ENCODE measurements at places on chromosomes 7 and 10.

DNA sequence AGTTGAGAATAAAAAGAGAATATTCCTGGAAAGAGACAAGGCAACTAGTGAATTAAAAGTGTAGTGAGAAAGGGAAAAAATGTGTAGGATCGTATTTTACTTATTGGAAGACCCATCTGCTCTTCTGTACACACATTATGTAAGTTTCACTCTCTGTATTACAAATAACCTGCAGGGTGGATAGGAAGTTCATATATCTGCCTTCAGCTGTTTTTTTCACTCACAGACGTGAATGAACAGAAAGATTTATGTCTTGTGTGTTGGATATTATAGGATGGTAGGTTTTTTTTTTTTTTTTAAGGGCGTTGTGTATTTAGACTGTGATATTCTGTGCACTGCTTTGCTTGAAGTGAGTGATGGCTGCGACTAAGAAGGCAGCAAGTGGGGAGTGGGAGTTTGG, 266.5 kb downstream of the AUTS2 start:
- DNase-seq = no peak

DNA sequence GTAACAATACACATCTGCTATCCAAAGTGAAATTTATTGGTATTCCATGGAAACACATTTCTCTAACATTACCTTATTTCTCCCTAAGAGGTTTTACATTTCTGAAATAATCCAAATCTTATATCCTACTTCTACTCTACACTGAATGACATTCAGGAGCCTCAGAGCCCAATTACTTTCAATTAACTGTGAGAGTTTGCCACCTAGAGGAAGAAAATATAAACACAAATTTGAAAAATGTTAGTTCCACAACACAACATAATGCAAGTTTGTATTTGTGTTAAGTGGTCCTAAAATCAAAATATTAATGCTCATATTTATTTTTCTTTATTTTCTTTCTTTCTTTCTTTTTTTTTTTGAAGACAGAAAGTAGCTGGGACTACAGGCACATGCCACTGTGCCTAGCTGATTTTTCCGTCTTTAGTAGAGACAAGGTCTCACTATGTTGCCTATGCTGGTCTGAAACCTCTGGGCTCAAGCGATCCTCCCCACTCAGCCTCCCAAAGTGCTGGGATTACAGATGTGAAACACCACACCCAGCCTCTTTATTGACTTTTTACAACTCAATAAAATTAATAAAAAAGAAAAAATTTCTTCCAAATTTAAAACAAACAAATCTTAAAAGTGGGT, 46.0 kb downstream of the ATAD1 start:
- DNase-seq = no peak

DNA sequence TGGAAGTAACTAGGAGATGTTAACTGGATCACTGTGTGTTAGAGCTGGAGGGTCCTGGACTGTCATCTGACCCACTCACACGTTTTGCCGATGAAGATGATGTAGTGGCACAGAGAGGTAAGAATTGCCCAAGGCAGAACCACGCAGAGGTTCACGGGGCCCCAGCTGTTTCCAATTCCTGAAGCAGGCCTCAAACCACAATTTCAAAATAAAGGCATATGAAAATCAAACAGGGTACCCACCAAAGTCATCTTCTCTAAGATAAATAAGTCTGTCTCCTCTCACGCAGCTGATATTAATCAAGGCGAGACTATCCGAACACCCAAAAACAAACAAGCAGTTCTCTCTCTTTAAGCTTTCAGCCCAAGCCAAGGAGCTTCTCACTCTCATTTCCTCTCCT, 113.3 kb upstream of the JCAD start:
- DNase-seq = no peak

DNA sequence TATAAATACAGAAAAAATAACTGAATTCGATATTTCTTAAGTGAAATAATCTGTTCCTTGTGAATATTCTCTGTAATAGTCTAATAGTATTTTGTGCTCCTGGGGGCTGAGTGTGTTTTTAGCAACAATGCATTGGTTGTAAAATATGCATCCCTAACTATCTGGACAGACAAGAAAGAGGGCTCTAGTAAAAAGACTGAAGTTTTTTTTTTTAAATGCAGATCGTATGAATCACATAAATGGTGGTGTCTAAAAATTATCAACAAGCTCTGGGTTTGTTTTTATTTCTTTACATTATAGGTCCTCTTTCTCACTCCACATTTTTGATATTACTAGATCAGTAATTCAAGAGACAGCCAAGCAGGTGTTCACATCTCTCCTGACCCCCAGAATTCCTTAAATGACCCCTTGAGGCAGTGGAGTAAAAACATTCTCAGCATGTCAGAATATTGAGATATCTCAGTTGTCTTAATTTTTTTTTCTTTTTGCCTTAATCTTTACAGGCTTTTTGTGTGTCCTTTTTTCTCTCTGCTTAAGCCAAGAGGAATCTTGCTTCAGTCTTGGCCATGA, 18.2 kb downstream of the ARID5B start:
- no peak for DNase-seq

DNA sequence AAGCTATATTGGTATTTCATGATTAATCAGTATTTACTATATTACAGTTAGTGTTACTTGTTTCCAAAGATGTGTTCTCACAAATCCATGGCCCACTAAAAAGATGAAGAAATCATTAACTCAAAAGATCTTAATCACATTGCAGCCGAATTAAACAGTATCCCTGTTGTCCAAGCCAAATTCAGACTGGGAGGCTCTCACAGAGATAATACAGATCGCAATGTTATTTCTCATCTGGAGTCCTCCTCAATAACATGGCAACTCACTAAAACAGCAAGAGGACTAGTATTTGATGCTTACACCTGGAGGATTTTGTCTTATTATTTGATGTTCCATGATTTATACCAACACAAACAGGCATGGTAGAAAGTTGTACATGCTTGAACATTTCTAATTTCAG, 23.4 kb downstream of the CYP51A1 start:
- no peak for DNase-seq

GRCh38 chr7:66883716-66884115, 37.3 kb upstream of the TMEM248 start:
- no peak for DNase-seq

DNA sequence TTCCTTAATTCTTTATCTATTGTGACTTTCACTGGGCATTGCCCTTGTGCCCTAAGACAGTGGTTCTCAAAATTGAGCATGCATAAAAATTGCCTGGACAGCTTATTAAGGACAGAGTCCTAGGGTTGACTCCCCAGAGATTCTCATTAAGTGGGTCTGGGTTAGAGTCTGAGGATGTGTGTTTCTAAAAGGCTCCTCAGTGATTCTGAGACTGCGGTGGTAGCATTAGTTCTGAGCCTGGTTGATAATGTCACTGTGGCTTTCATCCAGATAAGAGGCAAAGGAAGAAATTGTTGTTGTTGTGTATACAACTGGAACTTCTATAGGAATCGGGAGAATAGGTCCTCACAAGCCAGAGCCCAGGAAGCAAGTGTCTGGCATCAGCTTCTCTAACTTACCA, 1.3 kb downstream of the IFIT2 start:
- no peak for DNase-seq

- no peak for DNase-seq
Measured at GRCh38 chr10:95459446-95460045, 101.6 kb downstream of the SORBS1 start.

GRCh38 chr10:14602807-14603533, 171.7 kb downstream of the FAM107B start:
- DNase-seq = no peak

GRCh38 chr10:42866115-42866995, 83.8 kb downstream of the BMS1 start:
- no peak for DNase-seq

- DNase-seq = no peak
Measured at GRCh38 chr7:2399848-2400587, 3.4 kb upstream of the CHST12 start.

- no peak for DNase-seq
Measured at GRCh38 chr10:100482834-100483185, 20.0 kb downstream of the WNT8B start.

DNA sequence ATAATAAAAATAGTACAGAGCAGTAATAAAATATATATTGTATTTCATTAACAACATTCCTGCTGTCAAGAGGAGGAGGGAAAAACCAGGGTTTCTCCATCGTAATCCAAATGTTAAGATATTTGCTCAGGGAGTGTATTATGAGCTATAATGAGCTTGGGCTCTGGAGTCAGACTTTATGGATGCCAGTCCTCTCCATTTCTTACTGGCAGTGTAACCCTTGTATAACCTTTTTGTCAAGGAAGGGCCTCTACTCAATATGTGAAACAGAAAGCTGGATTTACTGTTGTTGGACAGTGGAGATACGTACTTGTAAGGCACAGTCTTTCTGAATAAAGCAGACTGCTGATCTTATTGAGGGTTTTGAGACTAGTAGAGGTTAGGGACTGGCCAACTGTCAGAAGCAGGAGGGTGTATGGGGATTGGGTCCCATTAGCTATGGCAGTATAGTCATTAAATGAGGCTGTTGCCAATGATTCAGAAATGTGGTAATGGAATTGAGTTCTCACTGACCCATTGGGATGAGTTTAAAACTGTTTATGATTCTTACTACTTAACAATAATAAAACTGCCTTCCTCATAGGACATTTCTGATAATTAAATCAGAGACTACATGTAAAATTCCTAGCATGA, 56.5 kb downstream of the ZNF277 start:
- no peak for DNase-seq

- DNase-seq = no peak
Measured at GRCh38 chr7:7609330-7609729, 31.2 kb upstream of the UMAD1 start.

DNA sequence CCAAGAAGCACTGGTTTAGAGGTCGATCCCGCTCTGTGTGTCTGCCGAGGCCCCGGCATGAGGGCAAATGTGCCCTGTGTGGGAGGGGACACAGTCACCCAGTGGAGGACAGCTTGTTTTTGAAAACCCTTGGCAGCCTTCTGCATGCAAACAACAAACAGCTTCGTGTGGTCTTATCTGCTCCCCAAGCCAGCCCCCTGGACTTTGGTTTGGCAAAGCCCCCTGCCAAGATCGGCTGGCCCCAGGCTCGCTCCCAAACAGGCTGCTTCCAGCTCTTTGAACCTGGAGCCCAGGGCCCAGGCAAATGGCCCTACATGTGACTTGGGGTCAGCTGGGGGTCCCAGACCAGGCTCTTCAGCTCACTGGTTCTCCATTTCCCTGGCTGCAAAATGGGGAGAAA, 2.9 kb downstream of the ELN start:
- DNase-seq = no peak

GRCh38 chr7:151240942-151241754, 7.3 kb downstream of the SMARCD3 start:
- no peak for DNase-seq

- DNase-seq = no peak
Measured at GRCh38 chr10:98006266-98006665, 24.2 kb downstream of the CRTAC1 start.
